ENCODE measurements at places on chromosomes 16 and 17. TPM values are rescaled to one million over a fixed set of nuclear protein-coding genes. Genes with fewer than 3 reads are reported as not detected.

HBA1 gene
- 7.2 TPM for total RNA-seq

- no peak for DNase-seq
- no peak overlapping the region for H3K4me3 ChIP-seq
- no peak overlapping the region for H3K27ac ChIP-seq
- H3K4me1 ChIP-seq, result no peaks in the 10 kb centered on the region
- peaks cover 34% of the 10 kb centered on the region for H3K36me3 ChIP-seq
- no peaks in the 10 kb centered on the region for H3K27me3 ChIP-seq
These were observed 91.8 kb downstream of the STH start for GRCh38 chr17:46090871-46091270.

GRCh38 chr16:10745841-10746240 is 2.2 kb downstream of the NUBP1 start:
- H3K27me3 ChIP-seq, result no peaks in the 10 kb centered on the region
- H3K36me3 ChIP-seq, result peaks cover 32% of the 10 kb centered on the region
- H3K4me1 ChIP-seq, result no peaks in the 10 kb centered on the region
- no peak overlapping the region for H3K27ac ChIP-seq
- no peak for DNase-seq

ZNF205 gene
- 16.8 TPM for total RNA-seq

KRTAP4-4 gene
- total RNA-seq, result not detected

DNA sequence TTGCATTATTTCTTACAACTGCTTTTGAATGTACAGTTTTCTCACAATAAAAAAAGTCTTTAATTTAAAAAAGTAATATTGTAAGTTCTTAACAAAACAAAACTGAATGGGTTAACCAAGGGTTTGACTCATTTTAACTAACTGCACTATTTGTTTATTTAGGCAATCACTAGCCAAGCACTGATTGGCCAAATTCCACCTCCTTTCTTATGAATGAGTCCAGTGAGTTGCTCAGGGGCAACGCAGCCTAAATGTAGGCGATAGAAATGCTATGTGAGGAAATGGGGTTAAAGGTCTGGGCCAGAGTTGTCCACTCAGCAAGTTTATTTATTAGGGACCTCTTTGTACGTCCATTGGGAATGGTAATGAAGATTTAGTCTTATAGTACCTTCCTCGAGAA is 89.6 kb upstream of the MAF start:
- no peak overlapping the region for H3K27ac ChIP-seq
- H3K4me1 ChIP-seq, result no peaks in the 10 kb centered on the region
- no peak for DNase-seq
- H3K4me3 ChIP-seq, result no peak overlapping the region
- H3K36me3 ChIP-seq, result no peaks in the 10 kb centered on the region

DNA sequence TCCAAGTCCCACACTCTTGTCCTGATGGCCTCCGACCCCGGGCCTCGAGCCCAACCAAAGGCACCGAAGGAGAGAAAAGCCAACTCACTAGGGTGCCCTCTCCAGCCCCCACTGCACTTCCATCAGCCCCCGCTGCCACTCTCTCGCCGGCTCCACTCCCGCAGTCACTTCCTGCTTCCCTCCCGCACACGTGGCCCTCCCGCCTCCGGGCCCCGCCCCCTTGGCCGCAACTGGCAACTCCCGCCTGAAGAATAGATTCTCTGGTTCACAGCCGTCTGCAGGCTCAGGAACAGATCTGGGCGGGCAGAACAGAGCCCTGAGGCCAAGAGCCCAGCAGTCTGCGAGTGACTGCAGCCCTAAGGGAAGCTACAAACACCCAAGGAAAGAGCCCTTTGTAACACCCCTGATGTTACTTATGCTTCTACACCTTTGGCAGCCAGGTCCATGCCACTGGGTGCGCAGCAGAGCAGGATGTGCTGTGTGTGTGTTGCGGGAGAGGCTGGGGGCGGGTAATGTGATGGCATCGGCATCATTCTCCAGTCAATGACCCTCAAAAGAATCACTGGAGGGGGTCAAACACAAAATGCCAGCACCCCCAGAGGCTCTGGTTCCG is at the start of gene SLC39A11:
TSS of gene SLC39A11 (minus strand) at position 166 of the 613 bp plus-strand sequence. CDS start 3,924 bp downstream, outside the sequence.
- no peaks in the 10 kb centered on the region for H3K4me1 ChIP-seq
- no peak within 1 kb of the TSS for H3K27ac ChIP-seq
- DNase-seq, result peak; percentile 99
- peaks cover under 1% of the 10 kb centered on the region for H3K36me3 ChIP-seq
- H3K27me3 ChIP-seq, result no peaks in the 10 kb centered on the region

DNA sequence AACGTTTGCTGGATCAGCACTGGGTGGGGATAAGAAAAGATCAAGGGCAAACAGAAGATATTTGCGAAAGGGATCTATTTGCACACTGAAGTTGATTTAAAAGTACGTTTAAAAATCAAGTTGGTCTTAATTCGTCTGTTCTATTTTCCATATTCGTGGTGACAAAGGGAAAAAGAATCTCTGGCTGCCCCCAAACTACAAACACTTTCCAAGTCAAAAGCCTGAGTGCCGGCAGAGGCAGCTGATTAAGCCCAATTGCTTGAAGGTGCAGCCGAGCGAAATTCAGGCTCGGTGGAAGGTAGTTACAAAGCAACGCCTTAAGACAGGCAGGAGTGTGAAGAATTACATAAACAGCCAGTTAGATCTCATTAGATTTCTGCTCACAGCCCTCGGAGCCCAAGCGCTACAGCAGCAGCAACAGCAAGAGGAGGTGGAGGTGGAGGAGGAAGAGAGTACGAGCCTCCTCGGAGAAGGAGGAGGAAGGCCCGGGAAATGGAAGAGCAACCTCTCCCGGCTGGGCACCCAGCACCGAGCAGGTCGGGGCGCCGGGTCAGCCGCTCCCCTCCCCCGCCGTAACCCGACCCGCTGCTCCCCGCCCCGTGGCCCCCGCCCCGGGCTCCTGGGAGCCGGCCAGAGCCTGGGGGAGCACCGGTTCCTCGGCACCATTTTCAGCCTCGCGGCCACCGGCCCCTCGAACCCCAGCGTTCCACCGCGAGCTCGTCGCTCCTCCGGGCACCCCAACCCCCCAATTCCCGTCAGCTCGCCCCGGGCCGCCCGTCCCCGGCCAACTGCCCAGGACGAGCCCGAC is 890 bp downstream of the TOB1 start:
- peaks cover 8% of the 10 kb centered on the region for H3K36me3 ChIP-seq
- H3K4me3 ChIP-seq, result peak overlapping the region; percentile 90
- peak; percentile 72 for DNase-seq
- H3K4me1 ChIP-seq, result no peaks in the 10 kb centered on the region
- H3K27ac ChIP-seq, result peak overlapping the region; percentile 42

TMEM238L gene
- not detected for total RNA-seq

- peaks cover 9% of the 10 kb centered on the region for H3K4me1 ChIP-seq
- no peaks in the 10 kb centered on the region for H3K27me3 ChIP-seq
- peaks cover 24% of the 10 kb centered on the region for H3K36me3 ChIP-seq
- DNase-seq, result peak; percentile 93
These were observed 10.2 kb downstream of the RNF213 start for GRCh38 chr17:80270836-80271235.

KRT33B gene
- not detected for total RNA-seq

PDILT gene
- total RNA-seq, result not detected
